ENCODE measurements at places on chromosomes 7 and 10. TPM values are rescaled to one million over a fixed set of nuclear protein-coding genes. Genes with fewer than 3 reads are reported as not detected.

DNA sequence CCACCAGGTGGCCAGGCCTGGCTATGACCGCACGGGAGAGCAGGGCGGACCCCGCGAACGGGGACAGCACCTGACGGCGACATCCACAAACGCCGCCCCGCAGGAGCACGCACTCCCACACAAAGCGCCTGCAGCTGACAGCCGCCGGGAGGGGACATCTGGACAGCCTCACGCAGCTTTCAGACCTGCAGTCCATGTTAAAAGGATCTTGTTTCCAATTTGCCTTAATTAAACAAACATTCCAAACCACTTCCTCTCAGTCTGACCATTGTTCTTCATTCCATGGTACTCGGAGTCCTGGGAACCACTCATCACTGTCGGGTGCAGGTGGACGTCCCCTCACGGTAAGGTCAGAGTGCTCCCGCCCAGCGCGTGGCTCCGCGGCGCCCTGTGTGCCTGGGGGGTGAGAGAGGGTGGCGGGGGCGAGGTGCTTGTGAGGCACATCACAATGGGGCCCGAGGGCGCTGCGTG lies 5.9 kb upstream of the GPER1 start:
- DNase-seq: no peak

DNA sequence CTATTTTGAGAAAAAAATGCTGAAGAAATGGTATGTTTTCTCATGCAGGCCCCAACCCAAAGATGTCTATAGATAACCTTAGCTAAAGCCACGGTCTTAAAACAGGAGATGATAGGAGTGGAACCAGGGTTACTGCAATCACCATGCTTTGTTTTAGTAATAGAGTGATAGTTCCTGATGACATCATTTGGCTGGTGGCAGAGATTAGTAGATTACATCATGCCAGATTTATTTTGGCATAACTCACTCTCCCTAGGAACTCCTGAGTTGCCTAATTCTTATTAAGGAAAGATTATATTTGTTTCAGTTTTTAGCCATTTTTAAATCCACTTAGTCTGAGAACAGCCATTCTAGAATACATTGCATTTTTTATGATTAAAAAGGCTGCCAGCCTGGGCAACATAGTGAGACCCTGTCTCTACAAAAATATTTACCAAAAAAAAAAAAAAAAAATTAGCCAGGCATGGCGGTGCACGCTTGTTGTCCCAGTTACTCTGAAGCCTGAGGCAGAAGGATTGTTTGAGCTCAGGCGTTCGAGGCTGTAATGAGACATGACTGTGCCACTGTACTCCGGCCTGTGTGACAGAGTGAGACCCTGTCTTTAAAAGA lies 17.8 kb downstream of the ENO4 start:
- no peak for DNase-seq

DNA sequence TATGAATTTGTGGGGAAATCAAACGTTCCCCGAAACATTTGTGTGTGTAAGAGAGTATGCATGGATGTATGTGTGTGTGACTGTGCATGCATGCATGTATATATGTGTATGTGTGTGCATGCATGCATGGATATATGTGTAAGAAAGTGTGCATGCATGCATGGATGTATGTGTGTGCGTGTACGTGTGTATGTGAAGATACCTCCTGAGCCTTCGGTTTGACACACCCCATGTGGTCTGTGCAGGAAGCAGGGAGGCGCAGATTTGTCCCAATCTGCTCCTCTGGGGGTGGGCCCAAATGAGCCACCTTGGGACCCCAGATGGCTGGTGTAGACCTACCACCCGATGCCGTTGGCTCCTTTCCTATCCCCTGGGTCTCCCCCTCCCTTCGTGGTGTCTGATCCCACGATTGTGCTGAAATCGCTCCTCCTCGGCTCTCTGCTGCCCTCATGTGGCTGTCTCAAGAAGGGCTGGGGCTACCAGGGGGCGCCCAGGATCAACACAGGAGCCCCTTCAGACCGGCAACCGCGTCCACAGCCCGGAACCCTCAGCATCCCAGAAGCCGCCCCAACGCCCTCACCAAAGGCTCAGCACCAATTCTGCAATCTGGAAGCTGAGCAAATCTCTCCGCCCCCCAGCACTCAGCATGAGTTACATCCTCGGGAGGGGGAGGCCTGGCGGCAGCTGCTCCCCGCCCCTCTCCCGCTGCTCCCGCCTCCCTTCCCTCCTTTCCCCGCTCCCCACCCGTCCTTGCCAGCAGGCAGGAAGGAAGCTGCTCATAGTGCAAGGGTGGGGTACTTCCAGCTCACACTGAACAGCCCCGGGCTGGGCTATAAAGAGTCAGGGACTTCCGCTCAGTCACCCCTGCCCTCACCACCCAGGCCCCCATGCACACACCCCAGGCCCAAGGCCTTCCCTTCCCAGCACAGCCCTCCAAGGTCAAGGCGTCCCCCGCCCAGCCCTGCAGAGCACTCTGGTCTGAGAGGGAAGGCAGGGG lies 2.3 kb upstream of the NOS3 start:
- peak; percentile 58 for DNase-seq

DNA sequence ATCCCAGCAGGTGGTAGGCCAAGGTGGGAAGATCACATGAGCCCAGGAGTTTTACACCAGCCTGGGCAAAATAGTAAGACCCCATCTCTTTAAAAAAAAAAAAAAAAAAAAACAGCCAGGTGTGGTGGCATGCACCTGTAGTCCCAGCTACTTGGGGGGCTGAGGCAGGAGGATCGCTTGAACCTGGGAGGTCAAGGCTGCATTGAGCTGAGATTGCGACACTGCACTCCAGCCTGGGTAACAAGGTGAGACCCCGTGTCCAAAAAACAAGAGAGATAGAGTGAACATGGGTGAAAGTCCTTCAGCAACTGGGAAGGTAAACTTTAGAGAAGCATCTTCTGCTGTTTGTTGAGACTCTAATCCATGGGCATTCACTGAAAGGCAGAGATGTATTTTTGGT lies 6.3 kb upstream of the LAMTOR4 start:
- DNase-seq: no peak

GRCh38 chr10:9081961-9082360 lies 1027.5 kb downstream of the GATA3 start:
- no peak for DNase-seq

GRCh38 chr10:112907893-112908292 lies 42.2 kb upstream of the TCF7L2 start:
- no peak for DNase-seq

- DNase-seq: no peak
Measured at GRCh38 chr7:134932707-134933370, 53.5 kb upstream of the AGBL3 start.

DNA sequence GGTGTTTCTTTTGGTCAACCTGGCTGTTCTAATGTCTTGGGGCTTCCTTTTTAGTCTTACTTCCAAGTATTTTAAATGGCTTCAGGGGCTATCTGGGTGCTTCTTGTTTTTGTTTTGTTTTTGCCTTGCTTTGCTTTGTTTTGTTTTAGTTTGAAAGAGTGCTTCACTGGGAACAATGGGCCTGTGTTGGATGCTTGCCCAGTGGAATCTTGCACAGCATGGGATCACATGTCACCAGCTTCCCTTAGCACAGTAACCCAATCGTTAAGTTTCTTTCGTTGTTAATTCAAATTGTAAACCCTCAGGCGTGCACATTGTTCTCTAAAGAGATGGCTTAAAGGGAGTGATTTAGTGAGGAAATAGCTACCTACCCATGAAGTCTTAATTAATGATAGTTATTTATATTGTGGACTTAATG lies 8.9 kb downstream of the COL17A1 start:
- DNase-seq: no peak

- no peak for DNase-seq
Measured at GRCh38 chr10:97185326-97186058, at the start of gene SLIT1. Gene SLIT1, minus strand, starts transcription at chr10:97185959. Its CDS starts 285 bp downstream, at chr10:97185674.

DNA sequence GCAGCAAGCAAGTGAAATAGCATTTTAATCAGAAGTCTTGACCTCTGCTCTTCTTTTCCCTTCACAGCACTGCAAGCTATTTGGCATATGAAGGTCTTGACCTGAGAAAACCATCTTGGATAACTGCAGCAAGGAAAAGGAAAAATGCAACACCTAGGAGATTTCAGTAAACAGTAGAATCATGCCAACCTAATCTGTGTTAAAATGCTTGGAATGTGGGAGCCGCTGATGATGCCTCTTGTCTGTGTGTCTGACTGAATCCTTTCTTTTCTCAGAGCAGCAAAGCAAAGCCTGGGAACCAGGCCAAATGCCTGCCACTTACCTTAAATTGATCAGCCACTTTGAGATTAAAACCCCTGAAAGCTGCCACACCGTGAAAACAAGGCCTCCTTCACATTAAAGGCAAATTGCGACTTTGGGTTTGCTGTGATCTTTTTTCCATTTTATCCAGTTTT lies 80.4 kb upstream of the CDK6 start:
- no peak for DNase-seq

Gene TRIM56
- 38.4 TPM for total RNA-seq

Gene CDNF
- total RNA-seq: 0.62 TPM

Gene EGFR
- total RNA-seq: not detected

Gene POP7
- 12.4 TPM for total RNA-seq

Gene CAMK2G
- total RNA-seq: 59.6 TPM

Gene GCK
- not detected for total RNA-seq

Gene CUBN
- total RNA-seq: 3.1 TPM

Gene LRRTM3
- not detected for total RNA-seq

Gene SLC26A4
- total RNA-seq: 0.35 TPM

Data from T-helper 17 cell (primary cell).